Activated CD4-positive, alpha-beta T cell treated with anti-CD3 and anti-CD28 coated beads, Interleukin-2, amount 10 ng/mL, durations not matched to agents 7 days and 5 days (primary cell): ENCODE measurements at places on chromosomes 16 and 17.
A peak's percentile ranks its signal among the peaks of the same experiment; 100 is the strongest.

- DNase-seq: no peak
Measured at GRCh38 chr16:30065943-30066760, 592 bp downstream of the ALDOA start.

GRCh38 chr16:57112403-57113041 is 20.1 kb downstream of the CPNE2 start:
- no peak for DNase-seq

- no peak for DNase-seq
Measured at GRCh38 chr16:1029259-1029545, 43.3 kb upstream of the SSTR5 start.

DNA sequence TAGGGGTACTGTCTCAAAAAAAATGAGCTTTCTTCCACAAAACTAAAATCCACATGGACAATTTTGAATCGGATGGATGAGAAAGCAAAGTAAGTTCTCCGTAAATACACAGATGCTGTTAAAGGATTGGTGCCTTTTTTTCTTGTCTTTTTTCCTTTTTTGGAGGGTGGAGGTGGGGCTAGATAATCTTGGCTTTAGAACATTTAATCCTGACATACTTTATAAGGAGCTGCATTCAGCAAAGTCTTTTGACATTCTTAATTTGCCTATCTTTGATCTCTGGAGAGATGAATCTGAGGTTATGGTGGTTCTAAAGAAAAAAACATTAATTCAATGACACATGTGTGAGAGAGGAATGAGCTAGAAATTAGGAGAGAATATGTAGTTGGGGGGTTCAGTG is 312.3 kb upstream of the KCNJ16 start:
- no peak for DNase-seq

- no peak for DNase-seq
Measured at GRCh38 chr16:87389245-87389644, 2.9 kb upstream of the MAP1LC3B start.

DNA sequence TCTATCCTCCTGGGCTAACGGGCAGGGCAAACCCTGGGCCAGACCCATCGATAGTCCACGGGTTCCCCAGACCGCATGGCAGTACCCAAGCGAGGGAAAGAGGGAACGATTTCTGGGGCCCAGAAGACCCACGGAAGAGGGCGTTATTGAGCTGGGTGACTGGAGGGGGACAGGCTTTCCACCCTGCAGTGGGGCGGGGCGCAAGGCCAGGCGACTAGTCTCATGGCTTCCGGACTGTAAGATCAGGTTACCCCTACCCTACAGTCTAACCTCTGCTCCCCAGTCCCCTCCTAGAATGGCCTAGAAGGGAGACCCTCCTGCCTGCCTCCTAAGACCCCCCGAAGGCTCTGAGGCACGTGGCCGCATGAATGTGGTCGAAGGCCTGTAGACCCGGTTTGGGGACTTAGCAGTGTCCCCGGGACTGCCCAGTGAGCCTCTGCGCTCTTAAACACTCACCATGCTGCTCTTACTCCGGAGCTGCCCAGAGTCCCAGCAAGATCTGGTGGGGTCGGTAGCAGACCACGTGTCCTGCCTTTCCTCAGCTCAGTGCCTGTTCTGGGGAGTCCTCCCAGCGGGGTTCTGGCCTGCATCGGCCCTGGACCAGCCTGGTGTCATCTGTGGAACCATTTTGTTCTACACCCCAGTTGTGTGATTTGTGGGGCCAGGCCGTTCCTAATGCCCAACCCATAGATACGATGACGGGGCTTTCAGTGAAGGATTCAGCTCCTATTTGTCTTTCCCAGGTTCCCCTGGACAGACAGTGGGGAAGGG is 13.2 kb upstream of the AURKB start:
- DNase-seq: peak; percentile 63

DNA sequence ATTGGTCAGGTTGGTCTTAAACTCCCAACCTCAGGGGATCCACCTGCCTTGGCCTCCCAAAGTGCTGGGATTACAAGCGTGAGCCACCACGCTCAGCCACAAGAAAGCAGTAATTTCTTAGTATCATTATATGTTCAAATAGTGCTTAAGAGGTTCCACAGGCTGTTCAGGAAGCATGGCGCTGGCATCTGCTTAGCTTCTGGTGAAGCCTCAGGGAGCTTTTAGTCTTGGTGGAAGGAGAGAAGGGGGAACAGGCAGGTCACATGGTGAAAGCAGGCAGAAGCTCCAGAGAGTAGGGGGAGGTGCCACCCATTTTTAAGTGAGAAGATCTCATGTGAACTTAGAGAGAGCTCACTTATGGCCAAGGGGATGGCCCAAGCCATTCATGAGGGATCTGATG is 3.7 kb upstream of the SEC14L1 start:
- DNase-seq: no peak

- no peak for DNase-seq
Measured at GRCh38 chr16:10906914-10907756, 30.1 kb downstream of the CIITA start.

DNA sequence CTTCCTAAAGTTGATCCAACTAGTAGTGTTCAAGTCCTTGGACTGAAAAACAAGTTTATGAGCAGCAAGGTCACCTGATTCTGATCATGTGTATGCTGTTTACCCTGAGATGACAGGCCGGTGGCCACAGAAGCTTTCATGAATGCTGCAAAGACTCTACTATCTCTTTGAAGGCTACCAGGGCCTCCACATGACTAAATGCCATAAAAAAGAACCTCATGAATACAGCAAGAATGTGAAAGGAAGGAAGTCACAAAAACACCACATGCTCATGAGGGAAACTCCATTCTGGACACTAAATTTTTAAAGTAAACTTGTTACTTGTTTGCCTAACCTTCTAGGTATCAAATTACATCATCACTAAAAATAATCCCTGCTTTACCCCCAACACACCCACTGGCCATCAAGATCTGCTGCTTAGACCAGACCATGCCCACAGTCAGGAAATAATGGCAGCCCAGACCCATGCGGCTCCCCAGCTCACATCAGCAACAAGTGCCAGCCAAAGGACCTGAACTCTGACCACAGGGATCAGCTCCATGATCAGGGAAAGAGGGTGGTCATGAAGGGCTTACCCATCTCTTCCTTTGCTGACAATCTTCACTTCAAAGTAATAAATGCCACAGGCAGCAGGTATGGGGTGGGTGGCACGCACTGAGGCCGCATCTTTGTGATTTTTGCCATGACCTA is 1.4 kb downstream of the RANBP10 start:
- no peak for DNase-seq

DNA sequence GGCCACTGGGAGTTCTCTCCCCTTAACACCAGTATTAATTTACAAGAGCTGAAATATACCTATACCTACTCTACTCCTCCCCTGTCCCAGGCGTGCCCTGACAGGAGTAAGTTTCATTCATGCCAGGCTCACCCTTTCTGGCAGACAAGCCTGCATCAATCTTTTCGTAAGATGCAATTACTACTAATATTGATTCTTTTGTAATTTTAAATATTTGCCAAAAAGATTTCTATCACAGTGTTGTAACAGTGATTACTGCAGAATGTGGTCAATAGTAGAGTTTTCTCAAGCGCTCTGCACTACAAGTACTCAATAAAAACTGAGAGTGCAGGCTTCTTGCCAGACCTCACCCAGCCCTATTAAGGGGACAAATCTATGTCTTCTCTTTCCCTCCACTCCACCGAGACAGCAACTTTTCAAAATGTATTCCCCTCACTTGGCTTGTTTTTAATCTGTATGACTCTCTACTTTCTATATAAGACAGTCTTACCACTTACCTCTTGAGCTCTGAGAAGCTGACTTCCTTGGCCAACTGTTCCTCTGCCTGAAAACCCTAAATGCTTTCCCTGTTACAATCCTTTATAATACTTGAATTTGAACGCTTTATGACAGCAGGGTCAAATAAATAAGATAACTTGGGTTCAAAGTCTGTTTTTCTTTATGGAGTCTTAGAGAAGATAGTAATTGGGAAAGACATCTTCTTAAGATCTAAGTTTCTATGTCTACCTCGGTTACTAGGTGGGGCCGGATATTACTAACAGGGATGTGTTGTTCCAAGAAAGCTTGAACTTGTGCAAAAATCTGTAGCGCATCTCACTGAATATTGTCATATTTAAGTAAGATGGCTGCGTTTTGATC is at the start of gene TMIGD1:
TMIGD1 (minus strand) TSS at position 555 of the 858 bp plus-strand sequence. CDS start 1,924 bp downstream, outside the sequence.
- DNase-seq: no peak

GRCh38 chr17:17030515-17031211 is 11.6 kb upstream of the MPRIP start:
- DNase-seq: no peak

DNA sequence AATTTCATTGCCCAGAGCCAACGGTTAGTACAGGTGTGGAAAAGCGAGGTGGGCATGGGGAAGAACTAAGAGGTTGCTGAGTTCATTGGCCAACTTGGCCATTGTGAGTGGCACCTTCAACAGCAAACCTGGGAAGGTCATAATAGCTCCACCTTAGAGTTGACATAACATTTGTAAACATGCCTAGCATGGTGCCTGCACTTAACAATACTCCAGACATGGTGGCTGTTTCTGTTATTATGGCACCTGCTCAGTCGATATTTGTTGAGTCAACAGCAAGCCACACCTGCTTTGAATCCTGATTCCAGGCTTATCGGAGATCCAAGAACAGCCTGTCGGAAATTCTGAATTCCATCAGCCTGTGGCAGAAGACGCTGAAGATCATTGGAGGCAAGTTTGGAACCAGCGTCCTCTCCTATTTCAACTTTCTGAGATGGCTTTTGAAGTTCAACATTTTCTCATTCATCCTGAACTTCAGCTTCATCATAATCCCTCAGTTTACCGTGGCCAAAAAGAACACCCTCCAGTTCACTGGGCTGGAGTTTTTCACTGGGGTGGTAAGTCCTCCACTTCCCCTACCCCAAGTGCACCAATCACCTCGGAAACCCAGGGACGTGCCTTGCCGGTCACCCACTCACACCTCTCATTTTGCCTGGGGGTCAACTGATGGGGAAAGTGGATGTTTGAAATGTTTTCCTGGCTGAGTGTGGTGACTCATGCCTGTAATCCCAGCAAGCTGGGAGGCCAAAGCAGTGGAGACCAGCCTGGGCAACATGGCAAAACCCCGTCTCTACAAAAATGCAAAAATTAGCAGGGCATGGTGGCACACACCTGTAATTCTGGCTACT is 46.0 kb downstream of the TMC5 start:
- no peak for DNase-seq

DNA sequence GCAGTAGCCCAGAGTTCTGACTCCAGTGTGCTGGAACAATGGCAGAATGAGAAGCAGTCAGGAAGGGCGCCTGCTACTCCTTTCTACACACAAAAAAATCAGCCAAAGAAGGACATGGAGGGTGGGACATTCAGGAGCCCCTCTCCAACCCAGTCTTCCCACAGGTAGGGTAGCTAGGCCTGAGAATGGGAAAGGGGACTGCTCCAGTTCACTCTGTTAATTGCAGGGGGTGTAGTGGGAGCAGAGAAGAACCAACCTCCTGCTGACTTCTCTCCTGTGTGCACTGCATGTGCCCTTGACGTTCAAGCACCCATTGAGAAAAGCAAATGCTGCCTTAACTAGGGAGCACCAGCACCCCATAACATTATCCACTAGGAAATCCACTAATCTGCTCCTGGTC is 119.1 kb upstream of the IRX6 start:
- no peak for DNase-seq

DNA sequence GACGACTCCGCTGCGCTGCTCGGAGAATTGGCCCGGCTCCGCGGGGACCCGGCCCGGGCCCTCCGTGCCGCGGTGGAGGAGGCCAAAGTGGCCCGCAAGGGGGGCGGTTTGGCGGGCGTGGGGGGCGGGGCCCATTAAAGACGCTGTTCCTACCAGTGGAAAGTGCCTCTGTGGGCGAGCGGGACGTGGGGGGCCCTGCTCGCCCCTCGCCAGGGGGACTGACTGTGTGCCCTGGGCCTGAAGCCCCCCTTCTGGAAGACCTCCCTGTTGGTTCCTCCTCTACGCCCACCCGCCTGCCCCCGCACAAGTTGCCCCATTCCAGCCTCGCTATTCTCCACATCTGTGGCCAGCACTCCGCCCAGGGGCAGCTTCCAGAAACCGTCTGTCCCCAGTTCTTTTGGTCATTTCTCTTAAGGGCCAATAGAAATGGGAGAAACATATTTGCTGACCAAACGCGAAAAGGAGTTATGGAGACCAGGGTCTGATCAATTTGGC is 1.9 kb upstream of the FGF11 start:
- DNase-seq: no peak

GRCh38 chr17:35795007-35795870 is at the start of gene MMP28:
TSS of gene MMP28 (minus strand) at chr17:35795641. CDS start at chr17:35795377, 264 bp downstream.
- peak; percentile 29 for DNase-seq

GRCh38 chr16:14672403-14672971 is 21.6 kb downstream of the PLA2G10 start:
- peak; percentile 16 for DNase-seq

DNA sequence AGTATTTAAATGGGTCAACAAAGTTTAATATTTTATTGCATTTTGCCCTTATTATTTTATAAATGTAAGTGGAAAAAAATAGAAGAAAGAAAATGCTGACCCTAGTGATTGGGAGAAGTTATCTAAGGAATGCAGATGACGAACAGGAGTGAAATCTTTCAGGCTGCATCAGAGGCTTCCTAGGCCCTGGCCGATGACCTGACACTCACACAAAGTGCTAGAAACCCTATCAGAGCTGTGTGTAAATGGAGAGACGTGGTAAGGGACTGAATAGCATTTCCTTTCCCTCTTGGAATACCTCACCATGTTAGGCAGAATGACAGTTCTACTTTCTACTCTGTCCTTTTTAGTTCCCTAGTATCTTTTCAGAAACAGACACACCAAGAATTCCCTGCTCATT is 44.9 kb upstream of the CNEP1R1 start:
- DNase-seq: no peak

DNA sequence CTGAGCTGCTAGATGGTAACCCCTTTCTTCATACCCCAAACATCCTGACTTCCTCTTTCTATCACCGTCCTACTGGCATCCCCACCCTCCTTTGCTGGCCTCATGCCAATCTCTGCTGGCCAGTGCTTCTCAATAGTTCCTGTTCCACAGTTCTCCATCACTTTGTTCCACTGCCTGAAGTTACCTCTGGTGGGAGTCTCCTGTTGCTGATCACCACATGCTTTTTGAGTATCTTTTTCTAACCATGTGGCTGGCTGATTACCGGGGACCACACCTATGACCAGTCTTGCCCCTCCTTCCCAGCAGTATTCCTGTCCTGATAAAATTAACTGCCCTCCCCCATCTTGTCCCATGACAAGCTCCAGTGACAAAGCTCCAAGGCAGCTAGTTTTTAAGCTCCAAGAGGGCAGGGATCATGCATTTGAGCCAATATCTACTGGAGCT is 380.4 kb upstream of the CCL2 start:
- DNase-seq: no peak

DNA sequence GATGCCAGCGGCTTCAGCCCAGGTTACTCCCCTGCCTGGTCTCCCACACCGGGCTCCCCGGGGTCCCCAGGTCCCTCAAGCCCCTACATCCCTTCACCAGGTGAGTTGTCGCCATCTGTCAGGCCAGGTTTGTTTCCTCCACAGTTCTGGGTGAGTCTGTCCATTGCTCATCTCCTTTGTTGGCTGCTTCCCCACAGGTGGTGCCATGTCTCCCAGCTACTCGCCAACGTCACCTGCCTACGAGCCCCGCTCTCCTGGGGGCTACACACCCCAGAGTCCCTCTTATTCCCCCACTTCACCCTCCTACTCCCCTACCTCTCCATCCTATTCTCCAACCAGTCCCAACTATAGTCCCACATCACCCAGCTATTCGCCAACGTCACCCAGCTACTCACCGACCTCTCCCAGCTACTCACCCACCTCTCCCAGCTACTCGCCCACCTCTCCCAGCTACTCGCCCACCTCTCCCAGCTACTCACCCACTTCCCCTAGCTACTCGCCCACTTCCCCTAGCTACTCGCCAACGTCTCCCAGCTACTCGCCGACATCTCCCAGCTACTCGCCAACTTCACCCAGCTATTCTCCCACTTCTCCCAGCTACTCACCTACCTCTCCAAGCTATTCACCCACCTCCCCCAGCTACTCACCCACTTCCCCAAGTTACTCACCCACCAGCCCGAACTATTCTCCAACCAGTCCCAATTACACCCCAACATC is 28.8 kb downstream of the POLR2A start:
- no peak for DNase-seq
